ENCODE measurements at places on chromosomes 1 and 21.
A peak's percentile ranks its signal among the peaks of the same experiment; 100 is the strongest.

DNA sequence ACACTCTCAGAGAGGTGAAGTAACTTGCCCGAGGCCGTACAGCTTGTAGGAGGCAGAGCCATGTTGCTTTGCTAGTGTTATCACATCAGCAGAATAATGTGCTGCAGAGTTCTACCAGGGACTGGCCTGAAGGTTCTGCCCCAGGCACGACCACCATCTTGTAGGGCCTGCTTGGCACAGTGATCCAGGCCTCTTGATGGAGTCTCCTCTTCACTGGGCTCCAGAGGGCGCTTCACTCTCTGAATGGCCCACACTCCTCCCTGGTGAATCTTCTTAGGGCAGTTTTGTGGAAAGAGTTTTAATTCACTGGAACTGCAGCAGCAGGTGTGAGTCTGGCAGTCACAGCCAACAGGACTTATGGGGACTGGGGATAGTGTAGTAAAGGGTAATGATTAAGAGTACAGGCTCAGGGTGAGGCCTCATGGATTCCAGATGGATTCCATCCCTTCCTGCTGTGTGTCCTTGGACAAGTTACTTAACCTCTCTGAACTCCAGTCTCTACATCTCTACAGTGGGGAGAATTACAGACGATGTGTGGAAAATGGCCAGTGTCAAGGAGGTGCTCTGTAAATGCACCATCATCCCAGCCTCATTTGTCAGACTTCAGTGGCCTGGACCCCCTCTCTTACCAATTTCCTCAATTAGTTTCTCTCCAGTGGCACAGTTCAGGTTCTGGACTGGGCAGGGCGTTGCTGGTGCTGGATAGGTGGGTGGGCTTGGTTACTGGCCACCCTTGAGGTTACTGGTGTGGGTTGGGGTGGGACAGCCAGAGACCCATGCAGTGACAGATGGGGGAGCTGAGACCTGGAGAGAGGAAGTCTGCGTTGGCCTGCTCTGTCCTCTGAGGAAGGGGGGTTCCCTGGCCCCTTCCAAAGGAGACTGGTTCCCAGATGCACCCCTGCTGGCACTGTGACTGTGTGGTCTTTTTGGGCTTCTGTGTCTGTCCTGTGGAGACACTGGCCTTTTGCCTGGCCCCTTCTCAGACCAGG is 45.9 kb upstream of the CSF3R start:
- DNase-seq, result peak; percentile 49

GRCh38 chr1:239303289-239303688 is 83.1 kb upstream of the CHRM3 start:
- no peak for DNase-seq

GRCh38 chr1:38656726-38657125 is 202.8 kb downstream of the RRAGC start:
- DNase-seq, result no peak

GRCh38 chr1:33428661-33429060 is 2.2 kb downstream of the PHC2 start:
- DNase-seq, result no peak

DNA sequence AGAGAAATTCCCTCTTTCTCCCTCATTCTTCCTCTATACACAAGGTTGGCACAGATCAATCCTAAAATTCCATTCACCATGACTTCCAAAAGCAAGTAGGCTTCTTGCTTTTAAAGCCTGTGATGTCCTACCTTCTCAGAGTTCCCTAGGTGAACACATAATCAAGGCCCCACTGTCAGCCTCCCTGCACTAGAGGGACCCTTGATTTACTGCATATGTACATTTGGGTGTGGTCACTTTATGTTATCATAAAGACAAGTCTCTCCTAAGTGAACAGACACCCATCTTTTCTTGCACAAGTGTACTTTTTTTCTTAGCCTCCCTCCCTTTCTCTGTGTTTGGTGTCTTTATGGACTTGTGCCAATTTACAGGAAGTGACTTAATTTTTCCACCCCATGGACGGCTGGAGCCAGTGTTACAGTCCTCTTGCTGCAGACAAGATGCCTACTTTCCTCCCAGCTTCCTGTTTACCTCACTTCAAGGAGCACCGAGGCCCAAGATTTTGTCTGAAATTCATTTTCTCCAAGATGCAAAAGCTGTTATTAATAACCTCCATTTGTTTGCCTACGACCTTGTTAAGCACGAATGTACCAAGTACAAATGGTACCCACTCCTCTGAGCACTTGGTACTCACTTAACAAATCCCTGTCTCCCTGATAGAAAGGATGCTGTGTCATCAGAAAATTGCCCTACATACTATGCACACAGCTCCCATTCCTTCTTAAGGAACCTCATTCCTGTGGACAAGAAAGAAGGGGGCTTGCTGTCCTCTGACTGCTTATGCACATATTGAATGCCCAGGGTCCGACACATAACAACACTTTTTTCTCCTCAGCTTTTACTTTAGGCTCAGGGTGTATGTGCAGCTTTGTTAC is 82.8 kb upstream of the SLC44A3 start:
- DNase-seq, result no peak

GRCh38 chr1:16164213-16165072 is 8.6 kb upstream of the EPHA2 start:
- no peak for DNase-seq

GRCh38 chr1:219806020-219806419 is 122.3 kb downstream of the SLC30A10 start:
- no peak for DNase-seq

DNA sequence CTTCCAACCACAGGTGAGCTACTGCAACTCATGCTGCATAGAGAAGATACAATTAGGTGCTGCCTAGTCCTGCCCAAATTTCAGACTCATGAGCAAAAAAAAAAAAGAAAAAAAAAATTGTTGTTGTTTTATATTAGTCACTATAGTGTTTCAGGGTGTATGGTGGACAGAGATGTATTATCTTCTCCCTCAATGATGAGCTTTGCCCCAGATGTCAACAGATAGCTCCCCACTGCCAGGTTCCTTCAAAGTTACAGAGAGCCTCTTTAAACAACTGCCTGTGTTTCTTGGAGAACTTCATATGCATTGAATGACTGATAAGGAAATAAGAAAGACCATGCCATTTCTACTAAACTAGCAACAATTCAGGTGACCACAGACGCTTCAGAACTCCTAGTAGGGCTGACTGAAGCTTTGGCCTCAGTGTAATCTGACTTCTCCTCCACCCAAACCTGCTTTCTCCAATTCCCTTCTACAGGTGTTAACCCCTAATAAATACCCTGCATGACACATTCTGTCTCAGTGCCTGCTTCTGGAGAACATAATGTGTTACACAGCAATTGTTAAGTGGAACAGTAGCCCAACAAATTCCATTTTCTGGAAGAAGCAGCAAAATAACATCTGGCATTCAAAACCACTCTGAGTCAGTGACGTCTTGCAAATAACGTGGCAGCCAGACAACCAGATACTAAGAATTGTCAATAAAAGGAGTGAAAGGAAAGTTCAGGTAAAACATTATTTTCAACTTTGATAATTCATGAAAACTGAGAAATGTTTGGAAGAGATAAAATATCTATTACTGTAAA is 147.7 kb downstream of the CDC42BPA start:
- DNase-seq, result no peak

- DNase-seq, result no peak
Observed at GRCh38 chr1:208825300-208825699, 581.1 kb upstream of the PLXNA2 start.

DNA sequence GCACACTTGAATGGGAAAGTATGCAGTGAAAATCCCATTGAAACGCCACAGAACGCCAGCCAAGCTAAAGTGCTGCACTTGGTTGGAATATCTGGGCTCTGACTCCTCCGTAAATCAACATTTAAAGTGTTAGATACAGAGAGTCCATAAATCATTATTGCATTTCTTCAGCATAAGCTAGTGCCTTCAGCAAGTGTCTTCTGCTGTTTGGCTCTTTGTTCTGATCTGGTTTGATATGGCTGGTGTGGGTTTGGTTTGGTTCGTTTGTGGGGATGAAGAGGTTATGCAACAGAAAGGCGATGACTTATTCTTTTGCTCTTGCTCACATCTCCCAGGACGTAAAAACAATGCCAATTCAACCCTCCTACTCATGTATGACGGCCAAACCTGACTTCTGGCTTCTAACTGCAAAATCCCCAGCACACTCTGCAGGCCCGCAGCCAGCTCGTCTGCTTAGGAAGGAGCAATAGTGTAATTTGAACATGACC is 121.8 kb upstream of the ERG start:
- no peak for DNase-seq

- no peak for DNase-seq
Observed at GRCh38 chr1:65423884-65424572, 3.6 kb downstream of the LEPR start.

DNA sequence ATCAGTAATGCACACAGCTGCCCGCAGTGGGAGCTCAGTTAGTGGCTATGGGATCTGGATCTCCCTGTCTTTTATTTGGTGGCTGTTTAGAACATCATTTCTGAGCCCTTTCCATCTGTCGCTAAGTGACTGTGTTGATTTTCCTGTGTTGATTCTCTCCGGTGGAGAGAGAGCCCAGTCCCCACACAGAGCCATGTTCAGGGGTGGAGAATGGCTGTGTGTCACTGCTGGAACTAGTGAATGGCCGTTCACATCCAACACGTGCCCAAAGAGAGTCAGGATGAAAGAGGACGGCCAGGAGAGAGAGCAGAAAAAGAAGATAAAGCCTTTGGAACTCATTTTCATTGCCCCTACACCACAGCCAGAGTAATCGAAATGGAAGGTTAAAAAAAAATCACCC is 76.2 kb downstream of the FBXO2 start:
- no peak for DNase-seq

DNA sequence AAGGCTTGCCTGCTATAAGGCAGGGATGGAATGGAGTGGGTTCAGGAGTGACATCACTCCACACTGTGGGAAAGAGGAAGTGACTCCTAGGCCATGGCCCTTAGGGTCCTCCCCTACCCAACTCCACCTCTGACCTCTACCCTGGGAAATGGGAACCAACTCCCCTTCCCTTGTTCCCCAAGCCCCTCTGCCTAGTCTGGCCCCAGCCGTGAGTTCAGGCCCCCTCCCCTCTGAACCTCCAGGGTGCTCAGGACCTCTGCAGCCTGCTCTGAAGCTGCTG is 3.8 kb upstream of the GUCA2A start:
- DNase-seq, result no peak

DNA sequence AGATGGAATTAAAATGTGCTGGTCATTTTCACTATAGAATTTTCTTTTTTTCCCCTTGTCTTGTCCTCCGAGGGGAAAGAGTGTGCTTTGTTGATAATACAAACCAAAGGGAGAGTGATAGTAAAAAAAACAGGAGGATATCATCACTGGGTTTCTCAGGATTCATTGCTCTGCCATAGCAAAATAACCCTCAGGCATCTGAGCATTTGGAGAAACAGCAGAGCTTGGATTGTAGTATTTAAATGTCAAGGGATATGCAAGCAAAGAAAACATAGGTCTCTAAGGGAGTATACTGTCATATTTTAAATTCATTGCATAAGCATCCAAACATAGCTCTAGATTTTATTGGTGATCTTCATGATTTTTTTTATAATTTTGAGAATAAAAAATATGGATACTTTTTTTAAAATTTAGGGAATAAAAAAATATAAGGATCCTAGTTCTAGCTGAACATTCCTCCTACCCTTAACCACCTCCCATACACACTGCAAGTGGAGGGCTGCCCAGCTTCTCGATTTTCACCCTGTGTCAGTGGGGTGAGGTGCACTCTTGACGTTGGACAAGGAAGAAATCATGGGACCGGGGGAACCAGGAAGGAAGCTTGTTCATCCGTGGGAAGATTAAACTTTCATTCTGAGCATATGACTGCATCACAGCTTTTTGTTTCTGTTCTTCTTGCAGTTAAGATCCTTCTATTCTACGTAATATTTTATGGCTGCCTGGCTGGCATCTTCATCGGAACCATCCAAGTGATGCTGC is 4.4 kb downstream of the ATP1B1 start:
- DNase-seq, result no peak

DNA sequence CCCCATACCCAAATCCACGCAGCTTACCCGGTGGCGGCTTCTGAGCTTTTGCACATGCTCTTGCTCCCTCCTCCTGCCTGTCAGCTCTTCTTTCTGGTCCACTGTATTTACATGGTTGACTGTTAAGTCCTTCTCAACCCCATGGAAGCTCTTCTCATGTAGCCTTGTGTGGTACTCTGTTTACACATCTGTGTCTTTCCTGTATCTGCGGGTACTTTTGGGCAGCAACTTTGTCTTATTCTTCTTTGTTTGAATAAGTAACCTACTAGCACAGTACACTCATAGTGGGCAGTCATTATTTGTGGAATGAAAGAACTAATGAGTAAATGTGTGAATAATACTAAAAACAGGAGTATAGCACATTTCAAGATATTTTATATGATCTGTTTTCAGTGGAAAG is 88.5 kb upstream of the GPR88 start:
- DNase-seq, result no peak

GRCh38 chr1:173009597-173009996 is 41.1 kb downstream of the TNFSF18 start:
- no peak for DNase-seq

DNA sequence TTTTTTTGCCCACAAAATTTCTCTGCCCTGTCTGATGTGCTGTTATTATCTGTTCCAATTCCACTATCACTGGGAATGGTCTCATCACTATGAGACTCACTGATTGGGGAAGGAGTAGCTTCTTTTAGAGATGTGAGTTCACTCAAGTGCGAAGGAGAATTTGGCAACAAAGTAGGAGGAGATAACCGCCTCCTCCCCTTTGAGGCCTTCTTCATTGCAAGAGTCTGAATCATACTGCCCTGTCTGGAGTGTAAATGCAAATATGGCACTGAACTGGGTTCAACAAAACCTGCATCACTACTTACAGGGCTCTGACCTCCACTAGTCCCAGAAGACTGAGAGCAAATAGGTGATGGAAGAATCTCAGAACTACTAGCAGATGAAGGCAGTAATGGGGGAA is 83.4 kb downstream of the ASH1L start:
- DNase-seq, result no peak

DNA sequence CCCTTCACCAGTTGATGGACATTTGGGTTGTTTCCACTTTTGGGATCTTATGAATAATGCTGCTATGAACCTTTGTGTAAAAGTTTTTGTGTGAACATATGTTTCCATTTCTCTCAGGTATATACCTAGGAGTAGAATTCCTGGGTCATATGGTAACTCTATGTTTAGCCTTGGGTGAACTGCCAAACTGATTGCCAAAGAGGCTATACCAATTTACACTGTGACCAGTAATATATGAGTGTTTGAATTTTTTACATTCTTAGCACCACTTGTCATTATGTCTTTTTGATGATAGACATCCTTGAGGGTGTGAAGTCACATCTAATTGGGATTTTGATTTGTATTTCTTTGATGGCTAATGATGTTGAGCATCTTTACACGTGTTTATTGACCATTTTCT is 290.1 kb downstream of the DUSP10 start:
- no peak for DNase-seq

GRCh38 chr1:36525166-36525565 is 42.5 kb upstream of the CSF3R start:
- no peak for DNase-seq

DNA sequence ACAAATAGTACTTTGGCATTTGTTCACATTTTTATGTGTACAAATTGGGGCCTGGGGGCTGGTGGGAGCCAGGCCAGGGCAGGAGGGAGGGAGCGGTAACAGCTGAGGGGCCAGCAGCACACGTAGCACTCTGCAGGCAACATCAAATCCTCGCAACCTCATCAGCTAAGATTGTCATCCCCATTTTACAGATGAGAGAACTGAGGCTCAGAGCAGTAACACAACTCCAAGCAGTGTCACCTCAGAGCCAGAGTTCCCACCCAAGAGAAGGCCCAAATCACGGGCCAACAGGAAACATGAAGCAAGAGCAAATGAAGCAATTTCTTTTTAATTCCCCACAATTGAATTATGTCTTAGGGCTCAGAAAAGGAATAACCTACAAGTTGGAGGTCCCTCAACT is 14.1 kb downstream of the IFFO2 start:
- no peak for DNase-seq

- peak; percentile 18 for DNase-seq
Observed at GRCh38 chr1:16491056-16491675, 22.9 kb downstream of the RNU1-1 start.

Data from NT2/D1 (cell line).